ENCODE measurements at places on chromosomes 4 and X. TPM values are rescaled to one million over a fixed set of nuclear protein-coding genes. Genes with fewer than 3 reads are reported as not detected.
A peak's percentile ranks its signal among the peaks of the same experiment; 100 is the strongest.

DNA sequence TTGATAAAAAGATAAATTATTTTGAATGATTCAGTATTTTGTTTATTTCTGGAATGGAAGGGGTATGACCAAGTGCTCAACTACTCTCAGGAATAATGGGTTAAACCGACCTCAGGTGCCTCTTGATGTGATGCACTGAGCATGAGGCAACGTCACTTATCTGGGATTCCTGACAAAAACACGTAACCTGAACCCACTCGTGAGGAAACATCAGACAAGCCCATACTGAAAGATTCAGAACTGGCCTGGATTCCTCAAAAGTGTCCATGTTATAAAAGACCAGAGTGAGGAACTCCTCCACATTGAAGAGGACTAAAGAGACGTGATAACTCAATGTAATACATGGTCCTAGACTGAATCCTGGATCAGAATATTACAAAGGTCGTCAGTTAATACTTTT is 144.0 kb downstream of the FNIP2 start:
- DNase-seq = no peak
- no peaks in the 10 kb centered on the region for H3K36me3 ChIP-seq
- no peaks in the 10 kb centered on the region for H3K27me3 ChIP-seq
- H3K4me3 ChIP-seq = no peak overlapping the region
- H3K27ac ChIP-seq = no peak overlapping the region

- peaks cover 3% of the 10 kb centered on the region for H3K36me3 ChIP-seq
- H3K4me3 ChIP-seq = no peak overlapping the region
- H3K27ac ChIP-seq = peak overlapping the region; percentile 67
- H3K27me3 ChIP-seq = no peaks in the 10 kb centered on the region
- peaks cover 26% of the 10 kb centered on the region for H3K4me1 ChIP-seq
Measured at GRCh38 chr4:26178854-26179253, 142.0 kb upstream of the RBPJ start.

- no peak overlapping the region for H3K4me3 ChIP-seq
- no peaks in the 10 kb centered on the region for H3K36me3 ChIP-seq
- H3K4me1 ChIP-seq = peaks cover 8% of the 10 kb centered on the region
Measured at GRCh38 chrX:119497185-119497584, 28.9 kb downstream of the SLC25A5 start.

DNA sequence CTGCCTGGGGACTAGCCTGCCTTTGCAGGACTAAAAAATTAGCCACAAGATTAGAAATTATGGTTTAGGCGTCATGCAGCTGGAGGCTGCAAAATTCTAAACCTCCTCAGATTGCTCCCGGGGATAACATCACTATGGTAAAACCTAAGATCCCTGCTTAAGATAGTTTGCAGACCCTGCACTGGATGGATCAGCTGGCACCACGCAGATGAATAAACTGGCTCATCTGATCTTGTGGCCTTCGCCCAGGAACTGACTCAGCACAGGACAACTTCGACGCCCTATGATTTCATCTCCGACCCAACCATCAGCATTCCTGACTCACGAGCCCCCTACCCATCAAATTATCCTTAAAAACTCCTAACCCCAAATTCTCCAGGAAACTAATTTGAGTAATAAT is 482.4 kb downstream of the SPRY1 start:
- no peaks in the 10 kb centered on the region for H3K4me1 ChIP-seq
- no peak overlapping the region for H3K4me3 ChIP-seq
- no peak overlapping the region for H3K27ac ChIP-seq
- no peaks in the 10 kb centered on the region for H3K36me3 ChIP-seq
- H3K27me3 ChIP-seq = no peaks in the 10 kb centered on the region

DNA sequence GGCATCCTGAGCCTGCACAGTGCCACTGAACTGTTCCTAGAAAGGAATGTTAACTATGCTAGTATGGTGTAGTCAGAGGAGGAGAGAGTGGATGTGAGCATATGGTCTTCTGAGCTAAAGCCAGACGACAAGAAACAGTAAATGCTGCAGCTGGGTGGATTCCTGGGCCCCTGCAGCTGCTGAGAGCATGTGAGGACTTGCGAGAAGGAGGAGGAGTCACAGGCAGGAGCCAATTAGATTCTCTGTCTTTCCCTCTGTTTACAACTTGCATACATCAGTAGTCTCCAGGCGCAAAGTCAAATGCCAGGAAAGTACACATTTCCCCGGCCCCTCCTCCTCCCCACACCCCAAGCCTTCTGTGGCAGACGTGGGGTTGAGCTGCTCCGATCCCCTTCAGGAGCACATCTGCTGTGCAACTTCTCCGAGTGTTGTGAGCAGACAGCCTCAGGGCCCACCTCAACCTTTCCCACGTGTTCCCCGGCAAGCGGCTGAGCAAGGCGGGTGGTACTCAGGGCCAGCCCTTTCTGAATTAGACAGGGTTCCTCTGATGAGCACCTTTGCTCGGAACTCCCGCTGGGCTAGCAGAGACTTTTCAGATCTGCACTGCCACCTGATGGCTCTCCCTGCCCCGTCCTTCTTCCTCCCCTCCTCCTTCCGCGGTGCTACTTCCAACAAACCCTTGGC is 108.7 kb upstream of the ATP6AP2 start:
- H3K27me3 ChIP-seq = no peaks in the 10 kb centered on the region
- peaks cover 32% of the 10 kb centered on the region for H3K4me1 ChIP-seq
- H3K27ac ChIP-seq = peak overlapping the region; percentile 77

GRCh38 chr4:73308286-73308685 is 49.7 kb upstream of the ANKRD17 start:
- no peak overlapping the region for H3K27ac ChIP-seq
- DNase-seq = no peak
- no peaks in the 10 kb centered on the region for H3K36me3 ChIP-seq

DNA sequence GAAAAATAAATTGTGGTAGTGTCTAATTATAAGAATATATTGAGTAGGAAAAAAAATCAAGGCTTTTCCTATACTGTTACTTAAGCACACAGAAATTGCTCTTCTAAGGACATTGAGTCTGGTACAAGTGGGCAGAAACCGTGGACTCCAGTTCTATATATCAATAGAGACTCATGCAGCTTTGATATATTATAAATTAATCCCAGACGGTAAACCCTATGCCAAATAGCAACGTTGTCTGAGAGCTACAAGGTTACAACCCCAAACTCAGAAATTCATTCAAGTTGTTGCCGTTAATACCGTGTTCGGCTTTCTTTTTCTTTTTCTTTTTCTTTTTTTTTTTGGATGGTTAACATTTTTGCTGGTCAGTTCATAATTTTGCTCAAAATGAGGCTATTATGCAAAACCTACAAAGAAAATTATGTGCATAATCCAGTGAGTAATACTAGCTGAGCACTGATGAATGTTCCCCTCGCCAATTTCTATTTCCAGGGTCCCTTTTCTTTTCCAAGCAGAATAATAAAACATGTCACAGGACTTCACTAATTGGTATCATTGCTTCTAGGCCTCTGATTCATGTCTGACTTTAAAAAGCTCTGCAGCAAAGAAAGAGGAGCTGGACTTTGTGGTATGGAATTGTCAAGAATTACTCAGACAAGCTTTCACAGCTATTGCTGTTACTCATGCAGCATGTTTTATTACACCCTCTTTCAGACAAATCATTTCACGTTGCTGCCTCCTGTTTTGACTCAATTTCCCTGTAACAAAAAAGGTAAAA is 737.7 kb downstream of the NLGN4X start:
- no peaks in the 10 kb centered on the region for H3K27me3 ChIP-seq
- H3K4me3 ChIP-seq = no peak overlapping the region
- no peak overlapping the region for H3K27ac ChIP-seq
- no peaks in the 10 kb centered on the region for H3K36me3 ChIP-seq
- H3K4me1 ChIP-seq = no peaks in the 10 kb centered on the region

- peak; percentile 96 for DNase-seq
- H3K27ac ChIP-seq = peak within 1 kb of the TSS; percentile 95
- H3K4me3 ChIP-seq = peak within 1 kb of the TSS; percentile 89
- peaks cover 45% of the 10 kb centered on the region for H3K4me1 ChIP-seq
- no peaks in the 10 kb centered on the region for H3K27me3 ChIP-seq
Measured at GRCh38 chr4:112145326-112145789, at the start of gene FAM241A. Gene FAM241A (plus strand): TSS chr4:112145454. CDS start chr4:112145581, 127 bp downstream.

The FAT4 gene
- total RNA-seq = not detected

The PDLIM3 gene
- not detected for total RNA-seq

The NOX1 gene
- not detected for total RNA-seq

The VCX2 gene
- not detected for total RNA-seq

The GPR78 gene
- total RNA-seq = not detected

The HAND2 gene
- total RNA-seq = not detected

Data from activated CD4-positive, alpha-beta T cell treated with anti-CD3 and anti-CD28 coated beads, Interleukin-2, amount 10 ng/mL, durations not matched to agents 24 days and 14 days (primary cell).